ENCODE measurements at places on chromosomes 4 and X.

- no peak for DNase-seq
Measured at GRCh38 chrX:8404926-8405325, 59.7 kb upstream of the VCX3B start.

- DNase-seq = no peak
Measured at GRCh38 chr4:144732584-144733428, 86.8 kb downstream of the HHIP start.

- peak; percentile 13 for DNase-seq
Measured at GRCh38 chr4:1644891-1645657, 39.0 kb downstream of the FAM53A start.

DNA sequence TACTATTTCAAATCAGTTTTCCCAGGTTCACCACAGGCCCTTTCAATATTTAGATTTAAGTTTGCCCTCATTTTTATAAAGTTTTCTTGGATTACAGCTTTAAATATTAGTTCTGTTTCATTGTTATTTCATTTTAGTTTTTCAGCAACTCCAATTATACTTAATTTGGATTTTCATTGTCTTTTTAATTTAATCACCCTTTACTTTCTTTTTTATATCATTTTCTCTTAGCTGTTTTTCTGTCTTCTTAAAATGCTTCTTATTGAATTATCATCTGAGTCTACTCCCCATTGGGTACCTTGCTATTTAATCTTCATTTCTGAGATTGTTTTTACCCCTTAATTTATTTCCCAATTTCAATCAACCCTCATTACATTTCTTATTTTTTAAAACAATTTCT is 160.4 kb downstream of the PAPSS1 start:
- no peak for DNase-seq

- DNase-seq = no peak
Measured at GRCh38 chr4:103365285-103365684, 167.1 kb upstream of the CENPE start.

DNA sequence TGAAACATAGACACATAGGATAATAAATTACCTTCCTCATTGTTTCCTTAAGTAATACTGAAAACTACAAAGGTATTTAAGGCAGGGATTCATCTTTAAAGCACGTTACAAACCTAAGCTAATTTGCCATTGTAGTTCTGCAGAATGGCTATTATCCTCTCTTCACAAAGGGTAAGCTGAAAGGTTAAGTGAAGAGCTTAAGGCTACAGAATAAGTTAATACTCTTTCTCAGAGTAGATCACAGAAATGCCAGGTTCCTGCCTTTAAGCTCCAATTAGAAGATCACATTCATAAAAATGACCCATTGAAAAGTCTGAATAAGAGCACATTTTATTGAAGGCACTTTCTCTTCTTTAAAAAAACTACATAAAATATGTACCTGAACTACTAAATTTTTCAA is 42.1 kb upstream of the PRDM5 start:
- DNase-seq = no peak

DNA sequence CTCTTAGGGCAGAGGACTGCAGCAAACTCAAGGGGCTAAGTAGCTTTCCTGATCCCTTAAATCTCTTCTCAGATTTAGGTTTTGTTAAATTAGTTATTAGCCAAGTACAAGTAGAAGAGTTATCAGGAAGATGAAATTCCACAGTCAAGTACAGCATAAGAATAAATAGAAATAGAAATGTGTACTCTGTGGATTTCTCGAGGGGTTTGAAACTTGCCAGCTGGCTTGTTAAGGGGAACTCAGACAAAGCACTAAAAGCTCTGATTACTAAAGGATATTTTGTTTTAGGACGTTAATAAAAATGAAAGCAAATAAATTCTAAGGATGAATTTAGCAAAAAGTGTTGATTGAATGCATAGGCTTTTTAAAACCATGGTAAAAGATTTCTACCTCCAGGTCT is 654.6 kb downstream of the RAPGEF2 start:
- no peak for DNase-seq

- DNase-seq = no peak
Measured at GRCh38 chrX:6407542-6407941, 127.4 kb downstream of the VCX3A start.

- DNase-seq = no peak
Measured at GRCh38 chr4:48777739-48778138, 2.3 kb downstream of the FRYL start.

- DNase-seq = no peak
Measured at GRCh38 chrX:133910539-133910938, 74.9 kb downstream of the GPC3 start.

DNA sequence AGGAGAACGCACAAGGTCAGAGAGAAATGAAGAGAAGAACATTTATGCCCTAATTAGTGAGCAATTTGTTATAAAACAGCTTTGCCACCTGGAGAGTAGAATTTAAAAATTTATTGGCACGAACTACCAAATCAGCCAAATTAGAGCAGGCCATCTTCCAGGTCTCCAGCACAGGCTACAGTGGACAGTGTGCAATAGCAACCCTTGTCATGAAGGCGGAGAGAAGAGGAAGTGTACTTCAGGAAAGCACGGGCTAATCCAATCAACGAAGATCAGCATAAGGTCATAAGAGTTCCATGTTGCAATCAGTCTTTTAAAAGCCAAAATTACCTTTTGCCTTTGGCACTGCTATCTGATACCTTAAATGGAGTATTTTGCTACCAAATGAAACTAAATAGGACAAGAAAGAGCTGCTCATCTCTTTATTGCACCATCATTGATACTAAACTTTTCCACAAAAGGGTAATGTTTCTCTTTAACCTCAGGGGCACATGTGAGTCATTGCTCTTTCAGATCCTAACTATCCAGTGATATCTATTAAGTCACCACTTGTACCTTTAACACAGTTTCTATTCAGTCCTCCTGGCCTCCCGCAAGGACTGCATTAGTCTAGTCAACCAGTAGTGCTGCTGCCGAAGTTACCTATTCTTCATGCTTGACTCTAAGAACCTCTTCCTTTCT is 19.9 kb downstream of the ANK2 start:
- DNase-seq = no peak

DNA sequence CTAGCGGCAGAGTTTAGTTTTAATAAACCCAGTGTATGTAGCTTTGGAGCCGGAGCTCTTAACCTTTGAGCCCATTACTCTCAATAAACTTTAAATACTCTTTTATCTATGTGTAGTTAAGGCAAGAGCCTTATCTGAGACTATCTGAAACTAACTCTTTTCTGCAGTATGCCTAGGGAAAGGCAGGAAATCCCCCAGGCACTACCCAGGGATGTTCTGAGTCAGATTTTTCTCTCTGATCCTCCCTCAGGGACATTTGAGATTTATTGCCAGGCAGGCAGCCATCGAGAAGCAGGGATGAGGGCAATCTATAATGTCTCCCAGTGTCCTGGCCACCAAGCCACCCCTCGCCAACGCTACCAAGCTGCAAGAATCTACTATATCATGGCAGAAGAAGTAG is 39.1 kb downstream of the HEPH start:
- no peak for DNase-seq
